Mucosa of gallbladder (tissue), 1 donor: ENCODE measurements at places on chromosomes 13 and 19.
A peak's percentile ranks its signal among the peaks of the same experiment; 100 is the strongest.

- DNase-seq, result no peak
Observed at GRCh38 chr19:51371186-51371690, 1.2 kb downstream of the NKG7 start.

DNA sequence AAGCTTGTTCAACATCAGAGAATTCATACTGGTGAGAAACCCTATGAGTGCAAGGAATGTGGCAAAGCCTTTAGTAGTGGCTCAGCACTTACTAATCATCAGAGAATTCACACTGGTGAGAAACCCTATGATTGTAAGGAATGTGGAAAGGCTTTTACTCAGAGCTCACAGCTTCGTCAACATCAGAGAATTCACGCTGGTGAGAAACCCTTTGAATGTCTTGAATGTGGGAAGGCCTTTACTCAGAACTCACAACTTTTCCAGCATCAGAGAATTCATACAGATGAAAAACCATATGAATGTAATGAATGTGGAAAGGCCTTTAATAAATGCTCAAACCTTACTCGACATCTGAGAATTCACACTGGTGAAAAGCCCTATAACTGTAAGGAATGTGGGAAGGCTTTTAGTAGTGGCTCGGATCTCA, 25.2 kb downstream of the ZNF383 start:
- no peak for DNase-seq

- no peak for DNase-seq
Observed at GRCh38 chr13:35923347-35923746, 207.8 kb downstream of the DCLK1 start.

- peak; percentile 64 for DNase-seq
Observed at GRCh38 chr19:21463449-21464105, 41.8 kb upstream of the ZNF429 start.

DNA sequence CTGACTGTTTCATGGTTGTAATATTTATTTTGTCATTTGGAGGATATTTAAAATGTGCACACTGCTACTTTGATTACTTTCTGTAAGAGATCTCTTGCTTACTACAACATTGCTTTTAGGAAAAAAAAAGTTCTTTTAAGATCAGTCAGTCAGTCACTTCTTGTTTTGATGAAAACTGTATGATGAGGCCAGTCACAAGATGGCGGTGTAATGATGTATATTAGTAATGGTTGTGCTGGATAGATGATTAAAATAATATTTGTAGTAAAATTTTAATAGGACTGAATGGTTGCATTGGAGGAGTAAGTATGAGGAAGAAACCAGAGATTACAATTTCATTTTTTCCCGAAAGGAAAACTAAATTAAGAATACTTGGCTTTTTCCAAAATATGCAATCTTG, 2411.1 kb downstream of the PCDH9 start:
- no peak for DNase-seq

GRCh38 chr13:80906860-80907259, 565.9 kb upstream of the SPRY2 start:
- DNase-seq, result no peak

DNA sequence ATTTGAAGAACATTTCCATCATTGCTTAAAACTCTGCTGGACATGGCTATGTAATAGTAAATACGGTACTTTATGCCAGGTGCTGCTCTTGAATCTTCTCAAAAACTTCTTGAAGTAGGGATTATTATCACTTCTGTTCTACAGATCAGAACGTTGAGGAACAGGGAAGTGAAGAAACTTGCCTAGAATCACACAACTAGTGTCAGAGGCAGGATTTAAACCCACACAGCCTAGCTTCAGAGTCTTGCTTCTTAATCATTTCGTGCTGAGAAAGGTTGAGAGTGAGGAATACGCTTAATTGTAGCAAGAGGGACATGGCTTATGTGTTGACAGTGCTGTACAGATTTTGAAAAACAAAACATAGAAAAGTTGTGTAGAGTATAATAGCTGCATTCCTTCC, 13.5 kb downstream of the TM9SF2 start:
- no peak for DNase-seq
